ENCODE measurements at places on chromosomes 6 and 20. TPM values are rescaled to one million over a fixed set of nuclear protein-coding genes. Genes with fewer than 3 reads are reported as not detected.

ZNF292 gene
- 31.7 TPM for total RNA-seq

MRS2 gene
- total RNA-seq, result 28.8 TPM

TMEM244 gene
- not detected for total RNA-seq

VSX1 gene
- not detected for total RNA-seq

TRIM31 gene
- not detected for total RNA-seq

EDN3 gene
- total RNA-seq, result not detected

JPH2 gene
- total RNA-seq, result 0.17 TPM

MACROD2 gene
- 0.85 TPM for total RNA-seq

DDR1 gene
- total RNA-seq, result 8.5 TPM

BNIP5 gene
- total RNA-seq, result not detected

KCNB1 gene
- total RNA-seq, result under 0.01 TPM

STX11 gene
- 17.2 TPM for total RNA-seq

LAMA4 gene
- 842 TPM for total RNA-seq

PLTP gene
- total RNA-seq, result 5.4 TPM

SCUBE3 gene
- total RNA-seq, result 0.85 TPM

RNGTT gene
- 19.7 TPM for total RNA-seq

ENPP3 gene
- 0.19 TPM for total RNA-seq

MYLK2 gene
- 8.5 TPM for total RNA-seq

BPIFA2 gene
- not detected for total RNA-seq

EFCAB8 gene
- under 0.01 TPM for total RNA-seq

OLIG3 gene
- not detected for total RNA-seq

SLC22A16 gene
- total RNA-seq, result not detected

OARD1 gene
- 11.2 TPM for total RNA-seq

RAMACL gene
- total RNA-seq, result 6.6 TPM

TCFL5 gene
- total RNA-seq, result 14.1 TPM

KCNK15 gene
- 0.17 TPM for total RNA-seq

PGC gene
- total RNA-seq, result not detected

TGM3 gene
- not detected for total RNA-seq

IPCEF1 gene
- 2.3 TPM for total RNA-seq

SAMD5 gene
- total RNA-seq, result 1.1 TPM

HLA-DQA1 gene
- not detected for total RNA-seq

PKIB gene
- not detected for total RNA-seq

ITPA gene
- 33.6 TPM for total RNA-seq

IL22RA2 gene
- not detected for total RNA-seq

SLC22A7 gene
- not detected for total RNA-seq

PEX7 gene
- total RNA-seq, result 5.9 TPM

SLC22A23 gene
- 70.6 TPM for total RNA-seq

PERP gene
- total RNA-seq, result 24.8 TPM

GSTA2 gene
- not detected for total RNA-seq

TMEM217 gene
- 12.4 TPM for total RNA-seq

MICB gene
- 29.3 TPM for total RNA-seq

ISM1 gene
- 0.09 TPM for total RNA-seq

GPX5 gene
- total RNA-seq, result not detected

CDC25B gene
- 91.1 TPM for total RNA-seq

NKX2-4 gene
- not detected for total RNA-seq

CLDN20 gene
- not detected for total RNA-seq

SPATS1 gene
- total RNA-seq, result not detected
